ENCODE measurements at places on chromosomes 13 and 19.

GRCh38 chr13:78881054-78881453 lies 222.1 kb upstream of the OBI1 start:
- DNase-seq, result no peak

DNA sequence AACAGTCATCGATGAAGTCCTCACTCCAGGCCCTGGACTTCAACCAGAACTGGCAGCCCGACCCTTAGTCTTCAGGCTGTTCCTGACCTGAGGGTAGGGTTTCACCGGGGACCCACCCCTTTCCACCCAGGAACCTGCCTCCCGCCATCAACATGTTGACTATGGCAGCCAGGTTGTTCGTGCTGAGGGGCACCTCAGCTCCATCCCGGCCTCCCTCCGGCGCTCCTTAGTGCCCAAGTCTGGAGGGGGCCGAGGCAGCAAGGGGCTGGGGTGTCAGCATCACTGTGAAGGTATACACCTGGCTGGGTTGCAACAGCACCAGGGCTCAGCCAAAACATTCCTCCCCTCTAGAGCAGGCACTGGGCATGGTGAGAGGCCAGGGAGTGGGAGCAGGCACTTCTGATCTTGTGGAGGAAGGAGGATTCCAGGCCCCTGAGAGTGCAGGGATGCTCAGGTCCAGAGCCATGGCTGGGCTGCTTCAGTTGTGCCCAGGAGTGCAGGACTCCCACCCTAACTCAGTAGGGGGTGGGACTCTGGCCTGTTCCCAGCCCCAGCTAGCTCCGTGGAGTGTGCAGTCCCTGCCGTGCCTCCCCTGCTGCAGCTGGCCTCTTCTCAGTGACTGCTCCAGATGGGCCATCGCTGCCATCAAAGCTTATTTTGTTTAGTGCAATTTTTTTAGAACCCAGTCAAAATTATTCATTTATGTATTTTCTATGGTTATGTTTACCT lies 1445.9 kb downstream of the PCDH9 start:
- DNase-seq, result no peak

GRCh38 chr13:50125304-50125553 lies 110.0 kb downstream of the KCNRG start:
- no peak for DNase-seq

DNA sequence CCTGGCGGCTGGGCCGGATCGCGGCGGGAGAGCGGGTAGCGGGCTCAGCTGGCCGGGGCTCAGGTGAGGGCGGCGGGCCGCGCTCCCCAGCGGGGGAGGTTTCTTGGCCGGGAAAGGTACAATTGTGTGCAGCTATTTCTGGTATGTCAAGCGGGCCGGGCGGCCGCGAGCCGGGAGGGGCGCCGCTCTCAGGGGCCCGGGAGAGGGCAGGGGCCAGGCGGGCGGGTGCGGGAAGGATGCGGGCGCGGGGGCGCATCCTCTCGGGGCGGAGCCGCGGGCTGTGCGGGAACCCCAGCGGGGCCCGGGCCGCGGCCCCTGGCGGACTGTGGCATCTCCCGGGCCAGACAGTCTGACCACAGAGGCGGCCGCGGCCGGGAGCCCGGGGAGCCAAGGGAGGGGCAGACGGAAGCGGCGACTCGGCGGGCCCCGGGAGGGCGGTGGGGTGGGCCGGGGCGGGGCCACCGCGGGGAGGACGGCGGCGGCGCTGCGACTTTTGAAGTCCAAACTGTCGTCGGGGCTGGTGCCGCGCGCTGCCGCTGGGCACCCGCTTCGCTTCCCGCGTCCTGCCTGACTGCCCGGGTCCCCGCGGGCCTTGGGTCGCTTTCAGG lies at the start of gene LMO7:
TSS of gene LMO7 (plus strand) at position 503 of the 608 bp plus-strand sequence. CDS start 328 bp downstream, outside the sequence.
- DNase-seq, result no peak

DNA sequence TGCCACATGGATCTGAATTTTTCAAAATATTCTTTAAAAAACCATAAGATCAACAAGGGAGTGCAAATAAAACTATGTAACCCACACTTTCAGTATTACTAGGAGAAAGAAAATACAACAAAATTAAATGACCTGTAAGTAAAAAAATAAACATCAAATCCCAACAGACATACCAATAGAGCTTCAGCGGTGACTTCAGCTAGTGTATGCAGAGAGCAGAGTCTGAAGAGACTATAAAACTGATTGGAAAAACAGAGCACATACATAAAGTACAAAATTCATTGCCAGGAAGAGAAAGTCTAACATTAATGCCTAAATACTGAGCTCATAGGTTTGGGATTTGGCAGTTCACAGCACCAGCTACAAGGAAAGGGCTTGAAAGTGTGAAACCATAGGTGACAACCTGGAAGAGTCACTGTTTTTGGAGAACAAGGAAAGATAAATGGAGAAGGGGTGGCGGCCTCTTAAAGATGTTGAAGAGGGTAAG lies 291.1 kb downstream of the LMO7 start:
- no peak for DNase-seq

Measured in omental fat pad (tissue), 4 donors.